ENCODE measurements at places on chromosomes 7 and 10.
A peak's percentile ranks its signal among the peaks of the same experiment; 100 is the strongest.

- no peak for DNase-seq
These were observed 12.2 kb downstream of the AIFM2 start for GRCh38 chr10:70120417-70120816.

DNA sequence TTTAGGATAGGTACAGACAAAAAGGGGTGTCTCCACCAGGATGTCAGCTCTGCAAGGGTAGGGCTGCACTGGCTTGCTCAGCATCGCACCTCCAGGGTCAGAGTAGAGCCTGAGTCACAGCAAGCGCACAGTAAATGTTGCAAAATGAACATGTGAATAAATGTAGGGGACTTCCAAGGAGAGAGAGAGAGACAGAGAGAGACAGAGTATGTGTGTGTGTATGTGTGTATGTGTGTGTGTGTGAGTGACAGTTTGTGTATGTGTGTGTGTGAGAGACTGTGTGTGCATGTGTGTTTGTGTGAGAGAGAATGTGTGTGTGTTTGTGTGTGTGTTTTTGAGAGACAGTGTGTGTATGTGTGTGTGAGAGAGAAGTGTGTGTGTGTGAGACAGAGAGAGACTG, 163.3 kb downstream of the RPS24 start:
- no peak for DNase-seq

- no peak for DNase-seq
These were observed 84.1 kb upstream of the LRRC4 start for GRCh38 chr7:128115336-128115820.

GRCh38 chr7:74038194-74038961, 10.4 kb downstream of the ELN start:
- no peak for DNase-seq

GRCh38 chr10:103053659-103054581, 135.8 kb downstream of the CNNM2 start:
- DNase-seq = peak; percentile 69

DNA sequence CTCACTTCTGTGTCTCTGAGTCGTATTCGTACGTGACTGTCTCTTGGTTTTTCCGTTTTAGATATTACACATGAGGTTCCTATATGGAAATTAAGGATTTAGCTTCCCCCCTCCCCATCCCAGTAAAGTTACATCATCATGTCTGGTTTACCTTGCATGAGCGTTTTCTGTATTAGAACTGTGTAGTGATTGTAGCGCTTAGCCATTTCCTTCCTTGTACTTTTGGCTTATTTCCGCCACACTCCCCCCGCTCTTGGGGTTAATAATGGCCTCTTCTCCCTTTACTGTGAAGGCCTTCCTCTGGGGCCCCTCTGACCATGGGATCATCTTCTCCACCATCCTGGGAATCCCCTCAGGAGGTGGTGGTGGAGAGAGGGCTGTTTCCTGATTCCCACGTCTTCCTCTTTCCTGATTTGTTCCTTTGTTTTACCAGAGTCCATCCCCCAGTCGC, 27.2 kb upstream of the AP5Z1 start:
- DNase-seq = no peak

DNA sequence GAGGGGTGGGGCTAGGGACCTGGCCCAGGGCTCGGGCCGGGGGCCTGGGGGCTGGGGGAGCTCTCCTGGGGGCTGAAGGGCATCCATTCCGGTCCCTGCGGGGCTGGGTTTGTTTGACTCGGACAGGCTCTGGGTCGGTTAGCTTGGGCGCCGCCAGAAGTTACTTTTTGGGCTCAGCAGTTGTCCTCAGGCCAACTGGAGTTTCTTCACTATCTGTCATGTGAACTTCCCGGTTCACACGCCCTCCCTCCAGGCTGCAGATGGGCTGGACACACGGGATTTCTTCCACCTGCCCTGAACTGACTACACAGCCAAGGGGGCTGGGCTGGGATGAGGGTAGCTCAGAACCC, 3.8 kb downstream of the SLC4A2 start:
- DNase-seq = no peak

DNA sequence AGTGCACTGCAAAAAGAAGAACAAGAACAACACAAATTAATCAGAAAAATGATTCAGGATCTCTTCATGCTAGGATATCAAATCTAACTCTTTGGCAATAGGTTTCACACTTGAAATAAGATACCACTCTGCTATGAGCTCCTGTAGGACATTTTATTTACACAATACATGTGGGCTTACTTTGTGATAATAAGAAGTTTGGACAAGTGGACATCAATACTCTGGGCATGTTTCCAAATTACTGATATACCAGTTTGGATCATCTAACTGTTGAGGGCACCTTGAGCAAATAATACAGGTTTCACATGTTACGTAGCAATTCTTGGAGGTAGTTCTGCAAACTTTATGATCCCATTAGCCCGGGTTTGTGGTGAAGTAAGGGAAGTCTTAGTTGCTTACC, 59.8 kb downstream of the CPVL start:
- DNase-seq = no peak

- no peak for DNase-seq
These were observed 104.2 kb upstream of the RAB18 start for GRCh38 chr10:27399871-27400270.

- no peak for DNase-seq
These were observed 62.5 kb downstream of the GNA12 start for GRCh38 chr7:2781636-2782035.

DNA sequence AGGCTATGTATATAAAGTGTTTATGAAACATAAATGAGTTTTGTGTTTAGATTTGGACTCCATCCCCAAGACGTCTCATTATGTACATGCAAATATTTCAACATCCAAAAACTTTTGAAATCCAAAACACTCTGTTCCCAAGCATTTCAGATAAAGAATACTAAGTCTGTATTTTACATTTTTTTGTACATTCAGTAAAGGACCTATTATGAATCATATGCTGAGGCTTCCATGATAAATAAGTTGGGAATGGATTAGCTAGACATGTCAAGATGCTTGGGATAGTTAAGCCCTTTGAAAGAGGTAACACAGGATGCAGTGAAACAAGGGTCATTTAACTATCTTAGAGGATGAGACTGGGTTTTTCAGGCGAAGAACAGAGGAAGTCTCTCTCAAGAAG, 262.9 kb downstream of the SNX13 start:
- DNase-seq = no peak

- DNase-seq = no peak
These were observed 9.5 kb downstream of the SLC13A1 start for GRCh38 chr7:123190109-123190831.

DNA sequence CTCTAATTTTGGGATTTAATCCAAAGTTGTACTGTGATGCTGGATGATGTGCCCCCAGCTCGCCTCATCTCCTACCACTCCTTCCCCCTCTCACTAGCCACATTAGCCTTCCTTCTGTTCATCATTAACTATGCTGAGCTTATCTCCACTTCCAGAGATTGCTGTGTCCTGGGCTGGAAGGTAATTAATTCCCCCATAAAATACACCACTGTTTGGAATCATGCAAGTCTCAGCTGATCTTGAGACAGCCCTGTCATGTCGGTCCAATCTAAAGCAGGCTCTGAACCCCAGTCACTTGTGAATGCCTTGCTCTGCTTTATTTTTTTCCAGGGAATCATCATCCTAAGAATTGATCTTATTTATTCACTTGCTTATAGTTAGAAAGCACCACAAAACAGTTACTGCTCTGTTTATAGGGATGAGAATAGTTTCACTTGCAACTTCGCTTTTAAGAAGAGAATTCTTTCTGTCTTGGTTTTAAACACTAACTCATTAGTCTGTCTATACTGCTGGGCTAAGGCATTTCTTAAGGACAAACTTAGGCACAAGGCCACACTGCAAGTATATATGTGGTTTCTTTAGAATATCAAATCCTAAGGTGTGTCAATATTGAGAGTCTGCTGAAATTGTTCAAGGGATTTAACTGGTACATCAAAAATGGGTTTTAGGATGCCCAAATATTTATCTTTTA, 341.1 kb upstream of the SEMA3A start:
- no peak for DNase-seq

GRCh38 chr10:73762915-73763314, 18.7 kb downstream of the SEC24C start:
- no peak for DNase-seq

GRCh38 chr7:31023877-31024276, 28.2 kb upstream of the ADCYAP1R1 start:
- DNase-seq = peak; percentile 49

GRCh38 chr7:151383638-151384351, 26.0 kb downstream of the WDR86 start:
- no peak for DNase-seq

- no peak for DNase-seq
These were observed 63.5 kb upstream of the BTBD16 start for GRCh38 chr10:122207596-122207995.

DNA sequence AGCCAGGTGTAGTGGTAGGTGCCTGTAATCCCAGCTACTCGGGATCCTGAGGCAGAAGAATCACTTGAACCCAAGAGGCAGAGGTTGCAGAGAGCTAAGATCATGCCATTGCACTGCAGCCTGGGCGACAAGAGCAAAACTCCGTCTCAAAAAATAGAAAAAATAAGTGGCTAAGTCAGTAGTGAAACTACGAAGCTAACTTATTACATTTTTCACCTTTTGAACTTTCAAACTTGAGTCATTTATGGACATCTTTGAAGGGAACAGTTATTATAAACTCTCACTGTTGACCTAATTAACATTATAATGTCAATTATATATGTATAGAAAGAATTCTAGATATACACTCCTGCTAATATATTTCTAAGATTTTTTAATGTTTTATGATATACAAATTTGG, 541.5 kb upstream of the C7orf33 start:
- DNase-seq = no peak

GRCh38 chr10:105585753-105586152, 944.7 kb downstream of the SORCS3 start:
- no peak for DNase-seq

- peak; percentile 31 for DNase-seq
These were observed 308.7 kb downstream of the PTEN start for GRCh38 chr10:88172159-88172558.

GRCh38 chr10:15426558-15426957, 55.5 kb upstream of the FAM171A1 start:
- DNase-seq = no peak

GRCh38 chr7:24051651-24052050, 232.3 kb upstream of the NPY start:
- no peak for DNase-seq

GRCh38 chr10:77635402-77636227, 2.0 kb downstream of the KCNMA1 start:
- no peak for DNase-seq

GRCh38 chr7:123472750-123473445, 61.5 kb downstream of the IQUB start:
- DNase-seq = no peak

GRCh38 chr10:49740346-49741107, 21.6 kb downstream of the OGDHL start:
- no peak for DNase-seq

GRCh38 chr7:132541656-132542055, 34.6 kb downstream of the PLXNA4 start:
- no peak for DNase-seq

GRCh38 chr7:106681815-106682495, 21.0 kb upstream of the CCDC71L start:
- no peak for DNase-seq

DNA sequence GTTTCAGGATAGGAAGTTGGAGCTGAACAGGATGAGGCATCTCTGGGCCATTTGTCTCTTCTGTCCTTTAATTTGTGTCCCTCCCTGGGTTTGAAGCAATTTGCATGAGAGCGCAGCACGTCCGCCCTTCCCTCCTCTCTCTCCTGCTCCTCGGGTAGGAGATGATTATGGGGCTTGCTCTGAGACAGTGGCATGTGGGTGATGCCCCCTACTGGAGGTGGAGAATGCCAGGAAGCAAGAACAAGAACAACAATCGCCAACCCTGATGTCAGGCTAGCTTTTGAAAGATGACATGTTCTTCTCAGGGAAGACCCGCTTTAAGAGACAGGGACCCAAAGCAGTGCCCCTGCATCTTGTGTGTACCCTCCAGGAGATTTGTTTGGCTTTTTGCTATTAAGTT, 63.9 kb upstream of the LOXL4 start:
- no peak for DNase-seq

GRCh38 chr7:4650433-4651047, 31.6 kb upstream of the FOXK1 start:
- no peak for DNase-seq

- no peak for DNase-seq
These were observed 84.4 kb upstream of the ANLN start for GRCh38 chr7:36305226-36305625.

GRCh38 chr10:97812696-97813095, 36.9 kb upstream of the GOLGA7B start:
- DNase-seq = no peak

DNA sequence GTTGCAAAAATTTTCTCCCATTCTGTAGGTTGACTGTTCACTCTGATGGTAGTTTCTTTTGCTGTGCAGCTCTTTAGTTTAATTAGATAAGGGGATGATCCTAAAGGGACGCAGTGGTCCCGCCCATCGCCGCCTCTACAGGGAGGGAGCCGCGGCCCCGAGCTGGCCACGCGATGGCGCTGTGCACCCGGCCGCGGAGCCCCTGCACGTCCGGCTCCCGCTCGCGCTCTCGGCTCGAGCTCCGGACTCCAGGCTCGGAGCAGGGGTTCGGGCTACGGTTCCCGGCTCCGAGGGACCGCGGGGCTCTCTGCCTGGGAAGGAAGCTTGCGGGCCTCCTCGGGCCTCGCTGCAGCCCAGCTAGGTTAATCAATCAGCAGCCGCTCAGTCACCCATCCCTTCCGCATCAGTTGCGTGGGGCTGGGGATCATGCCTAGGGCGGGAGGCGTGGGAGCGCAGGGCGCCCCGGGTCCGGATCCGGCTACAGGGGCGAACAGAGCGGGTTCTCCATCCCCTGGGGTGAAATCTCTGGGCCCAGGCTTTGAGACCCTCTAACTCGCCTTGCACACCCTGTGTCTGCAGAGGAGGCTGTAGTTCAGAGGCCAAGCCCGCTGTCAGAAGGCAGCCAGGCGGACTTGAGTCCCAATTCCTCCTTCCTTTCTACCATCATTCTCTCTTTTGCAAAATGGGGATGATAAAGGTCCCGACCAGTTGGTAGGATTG, 97.9 kb downstream of the WDR11 start:
- peak; percentile 31 for DNase-seq

- DNase-seq = no peak
These were observed 108.3 kb downstream of the TNS3 start for GRCh38 chr7:47473499-47474210.

- no peak for DNase-seq
These were observed 180.2 kb downstream of the XPNPEP1 start for GRCh38 chr10:109743146-109743545.

GRCh38 chr7:75534727-75535307, 42.7 kb downstream of the SPDYE5 start:
- DNase-seq = no peak

DNA sequence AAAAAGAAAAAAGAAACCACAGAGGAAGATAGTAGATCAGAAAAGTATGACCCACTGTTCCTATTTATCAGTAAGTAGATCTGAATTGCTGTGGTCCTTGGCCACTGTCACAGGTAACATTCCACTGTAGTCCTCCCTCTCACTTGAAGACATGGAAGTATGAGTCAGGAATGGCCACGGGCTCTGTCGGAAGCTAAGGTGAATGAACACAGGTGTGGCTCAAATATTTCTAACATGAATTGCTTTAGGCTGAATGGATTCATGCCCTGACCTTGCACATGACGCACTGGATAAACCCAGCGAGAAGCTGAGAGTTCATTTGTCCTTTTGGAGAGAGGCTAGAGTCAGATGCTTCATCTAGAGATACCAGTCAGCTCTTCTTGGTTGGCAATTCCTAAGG, 224.5 kb upstream of the SP8 start:
- no peak for DNase-seq

GRCh38 chr10:71763352-71764127, 9.8 kb downstream of the VSIR start:
- DNase-seq = no peak
